NCI-H2081 treated with DMSO at 0.1 percent for 48 hours (cell line): ENCODE measurements at places on chromosomes 2 and 18.

- no peak for DNase-seq
Measured at GRCh38 chr18:78798402-78799175, 181.0 kb upstream of the SALL3 start.

DNA sequence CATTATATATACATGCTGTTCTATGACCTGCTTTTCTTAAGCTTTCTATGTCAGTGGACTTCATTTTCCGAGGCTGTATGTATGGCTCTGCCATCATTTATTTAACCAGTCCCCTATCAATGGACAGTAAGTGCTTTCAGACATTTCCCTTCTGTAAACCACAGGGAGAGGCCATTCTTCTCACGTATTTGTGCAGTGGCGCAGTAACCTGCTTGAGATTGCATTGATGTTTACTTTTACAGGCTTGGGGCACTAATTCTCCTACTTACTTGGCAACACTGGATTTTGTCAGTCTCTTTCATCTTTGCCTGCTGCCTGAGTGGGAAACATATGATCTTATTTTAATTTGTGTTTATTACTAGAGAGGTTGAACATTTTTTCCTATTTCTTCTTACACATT, 52.1 kb downstream of the BOLA3 start:
- DNase-seq = no peak

DNA sequence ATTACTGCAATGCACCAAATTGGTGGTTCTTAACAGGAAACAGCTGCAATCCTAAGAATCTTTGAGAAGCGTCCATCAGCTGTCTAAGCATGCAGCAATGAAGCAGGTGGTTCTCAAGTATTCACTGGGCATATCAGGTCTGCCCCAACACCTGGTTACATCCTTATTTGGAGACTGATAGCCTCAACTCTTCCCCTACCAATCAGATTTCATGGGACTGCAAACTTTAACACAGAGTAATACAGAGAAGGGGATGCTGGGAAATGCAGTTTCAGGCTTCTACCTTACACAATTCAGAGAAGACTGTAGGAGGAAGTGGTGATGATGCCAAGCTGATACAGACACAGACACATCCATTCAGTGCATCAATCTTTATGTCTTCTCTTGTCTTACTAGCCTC, 240.5 kb downstream of the BCL2 start:
- no peak for DNase-seq

DNA sequence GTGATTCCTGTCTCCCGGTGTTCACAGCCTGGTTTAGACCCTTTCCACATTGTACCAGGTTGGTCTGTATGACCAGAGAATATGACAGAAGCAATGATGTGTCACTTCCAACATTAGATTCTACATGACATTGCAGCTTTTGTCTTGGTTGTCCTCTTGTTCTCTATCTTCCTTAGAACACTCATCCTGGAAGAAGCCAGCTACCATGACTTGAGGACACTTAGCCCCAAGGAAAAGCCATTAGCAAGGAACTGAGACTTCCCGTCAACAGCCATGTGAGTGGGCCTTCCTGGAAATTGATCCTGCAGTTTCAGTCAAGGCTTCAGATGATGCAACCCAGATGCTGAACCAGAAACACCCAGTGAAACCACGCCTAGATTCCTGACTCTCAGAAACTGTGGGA, 143.3 kb downstream of the MREG start:
- DNase-seq = no peak

- no peak for DNase-seq
Measured at GRCh38 chr2:97734061-97735051, 21.0 kb downstream of the ZAP70 start.

- no peak for DNase-seq
Measured at GRCh38 chr2:101892377-101892776, 99.4 kb upstream of the IL1R2 start.

DNA sequence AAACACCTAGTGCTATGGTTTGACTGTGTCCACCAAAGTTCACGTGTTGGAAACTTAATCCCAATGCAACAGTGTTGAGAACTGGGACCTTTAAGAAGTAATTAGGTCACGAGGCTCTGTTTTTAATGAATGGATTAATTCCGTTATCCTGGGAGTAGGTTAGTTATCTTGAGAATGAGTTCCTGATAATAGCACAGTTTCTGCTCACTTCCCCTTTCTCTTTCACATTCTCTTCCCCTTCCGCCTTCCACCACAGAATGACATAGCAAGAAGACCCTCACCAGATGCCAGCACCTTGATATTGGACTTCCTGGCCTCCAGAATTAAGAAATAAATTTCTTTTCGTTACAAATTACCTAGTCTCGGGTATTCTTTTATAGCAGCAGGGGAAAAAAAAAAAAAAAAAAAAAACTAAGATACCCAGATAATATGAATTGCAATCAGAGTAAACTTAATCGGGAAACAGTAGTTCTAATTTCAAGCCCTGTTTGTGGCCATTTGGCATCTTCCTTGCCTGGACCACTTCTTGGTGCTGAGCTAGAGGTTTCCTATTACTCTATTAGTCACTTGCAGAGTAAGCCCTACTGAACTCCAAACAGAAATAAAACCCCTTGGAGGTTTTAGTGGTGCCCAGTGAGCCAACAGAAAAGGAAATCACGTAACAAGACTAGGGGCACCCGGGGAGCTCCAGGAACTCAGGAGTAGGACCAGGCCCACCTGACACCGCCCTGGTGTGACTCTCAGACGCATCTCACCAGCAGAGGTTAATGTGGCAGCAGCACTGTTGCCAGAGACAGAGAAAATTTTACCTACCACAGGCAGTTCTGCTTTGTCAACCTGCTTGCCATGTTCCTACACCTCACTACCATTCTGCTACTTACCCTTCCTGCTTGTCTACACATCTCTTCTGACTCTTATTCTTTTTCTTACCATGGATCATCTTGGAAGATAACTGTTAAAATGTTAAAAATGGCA, 147.6 kb upstream of the CAB39 start:
- DNase-seq = no peak

DNA sequence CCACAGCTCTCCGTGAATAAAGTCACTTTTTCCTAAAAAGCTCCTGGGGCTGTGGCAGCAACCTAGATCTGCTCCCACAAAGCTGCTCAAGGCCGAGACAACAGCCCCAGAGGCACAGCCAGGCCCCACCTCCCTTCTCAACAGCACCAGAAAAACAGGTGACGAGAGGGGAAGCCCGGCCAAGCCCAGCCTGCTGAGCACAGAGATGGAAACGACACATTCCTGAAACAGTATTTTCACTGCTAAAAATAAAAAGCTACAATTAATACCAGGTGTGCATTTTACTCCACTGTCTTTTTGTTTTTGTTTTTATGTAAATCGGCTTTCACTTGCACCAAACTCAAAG, 199.3 kb downstream of the HDAC4 start:
- DNase-seq = no peak

DNA sequence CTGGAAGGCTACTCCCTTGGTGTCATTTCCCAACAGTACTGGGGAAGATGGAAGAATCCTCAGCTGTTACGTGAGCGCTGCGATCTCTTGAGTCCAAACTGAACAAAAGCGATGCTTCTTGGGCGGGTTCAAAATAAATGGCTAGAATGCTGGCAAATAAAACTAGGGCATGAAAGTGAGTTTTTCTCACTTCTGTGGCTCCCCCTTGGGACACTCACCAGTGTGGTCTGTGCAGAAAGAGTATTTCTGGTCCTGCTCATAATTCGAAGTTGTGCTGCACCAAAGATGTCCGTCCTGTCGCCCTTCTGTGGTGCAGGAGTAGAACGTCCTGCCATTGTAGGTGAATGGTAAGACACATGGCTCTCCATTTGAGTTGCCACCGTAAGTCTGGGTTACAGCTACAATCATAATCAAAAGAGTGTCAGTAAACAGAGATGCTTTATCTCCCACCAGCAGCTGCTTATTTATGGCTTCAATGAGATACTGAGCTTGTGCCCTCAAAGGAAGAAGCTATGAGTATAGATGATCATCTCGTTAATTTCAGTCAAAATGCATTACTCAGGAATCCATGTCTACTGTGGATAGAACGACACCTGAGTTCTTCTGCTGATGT, 11.8 kb downstream of the FN1 start:
- no peak for DNase-seq

DNA sequence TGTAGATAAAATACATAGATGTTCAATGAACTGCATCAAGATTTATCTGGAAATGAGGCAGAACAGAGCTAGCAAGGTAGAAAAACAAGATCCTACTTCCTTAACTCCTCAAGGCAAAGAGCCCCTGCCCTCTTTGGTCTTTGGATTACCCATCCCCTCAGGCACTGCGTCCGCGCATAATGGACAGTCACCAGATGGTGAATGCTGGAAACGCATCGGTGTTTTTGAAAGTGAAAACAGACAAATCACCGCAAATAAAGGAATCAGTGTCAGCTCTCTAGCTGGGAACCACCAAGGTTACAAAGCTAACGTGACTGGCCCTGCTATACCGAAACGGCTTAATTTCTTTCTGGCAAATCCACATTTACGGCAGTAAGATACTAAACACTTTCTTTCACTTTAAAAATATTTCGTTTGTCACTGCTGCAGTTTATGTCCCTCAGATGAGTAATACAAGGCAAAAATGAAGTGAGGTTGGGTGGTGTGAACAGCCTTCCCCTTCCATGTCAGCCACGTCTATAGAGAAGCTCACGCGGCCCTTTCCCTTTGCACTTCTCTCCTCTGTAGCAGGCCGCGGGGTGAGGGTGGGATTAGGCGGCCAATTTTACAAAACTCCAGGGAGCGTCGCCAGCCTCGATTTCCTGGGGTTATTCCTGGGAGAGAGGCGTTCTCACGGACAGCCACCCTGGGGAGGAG, 627 bp upstream of the GALR1 start:
- no peak for DNase-seq

- DNase-seq = no peak
Measured at GRCh38 chr2:31388736-31389135, 25.8 kb downstream of the XDH start.

DNA sequence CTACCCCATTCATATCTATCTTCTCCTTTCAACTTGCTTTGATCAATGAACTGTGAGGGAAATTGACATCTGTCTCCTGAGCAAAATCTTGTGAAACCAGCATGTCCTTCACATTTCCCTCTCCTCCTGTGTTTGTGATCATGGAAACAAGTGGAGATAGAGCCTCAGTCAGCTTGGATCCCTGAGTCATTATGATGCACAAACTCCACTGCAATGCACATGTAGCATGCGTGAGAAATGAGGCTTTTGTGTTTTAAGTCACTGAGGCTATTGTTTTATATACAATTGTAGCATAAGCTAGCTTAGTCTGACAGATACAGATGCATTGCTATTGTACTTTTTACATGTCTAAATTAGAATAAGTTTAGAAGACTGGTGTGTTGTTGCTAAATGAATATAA, 85.2 kb upstream of the HNMT start:
- DNase-seq = no peak

GRCh38 chr2:207477896-207478295, 51.9 kb upstream of the CREB1 start:
- DNase-seq = no peak

DNA sequence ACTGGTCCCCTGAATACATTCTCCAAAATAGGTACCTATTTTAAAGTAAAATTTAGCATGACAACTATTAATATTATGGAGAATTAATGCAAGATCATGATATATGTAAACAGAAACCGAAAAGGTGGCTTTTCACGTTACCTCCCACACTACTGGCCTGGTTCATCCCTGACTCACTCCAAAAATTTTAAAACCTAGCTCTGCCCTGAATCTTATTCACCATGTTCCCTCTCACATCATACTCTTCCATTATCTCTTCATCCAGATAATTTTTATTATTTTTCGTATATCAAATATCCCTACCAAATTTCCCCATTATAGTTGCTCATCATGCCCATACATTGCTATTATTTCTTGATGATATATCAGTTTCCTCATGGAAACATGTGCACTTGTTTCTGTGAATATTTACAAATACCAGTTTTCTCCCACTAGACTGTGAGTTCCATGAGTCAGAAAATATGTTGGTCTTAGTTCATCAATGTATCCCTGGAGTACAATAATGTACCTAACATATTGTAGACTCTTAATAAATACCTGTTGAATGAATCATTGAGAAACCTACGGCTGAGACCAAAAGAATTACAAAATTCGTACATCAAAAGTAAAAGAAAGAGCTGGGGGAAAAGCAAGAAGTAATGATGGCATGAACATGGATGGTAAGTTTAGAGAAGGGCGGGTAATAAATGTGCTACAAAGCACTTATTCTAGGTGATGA, 360.1 kb upstream of the CHAC2 start:
- no peak for DNase-seq

- no peak for DNase-seq
Measured at GRCh38 chr18:74571895-74572680, 25.6 kb upstream of the ZNF407 start.

DNA sequence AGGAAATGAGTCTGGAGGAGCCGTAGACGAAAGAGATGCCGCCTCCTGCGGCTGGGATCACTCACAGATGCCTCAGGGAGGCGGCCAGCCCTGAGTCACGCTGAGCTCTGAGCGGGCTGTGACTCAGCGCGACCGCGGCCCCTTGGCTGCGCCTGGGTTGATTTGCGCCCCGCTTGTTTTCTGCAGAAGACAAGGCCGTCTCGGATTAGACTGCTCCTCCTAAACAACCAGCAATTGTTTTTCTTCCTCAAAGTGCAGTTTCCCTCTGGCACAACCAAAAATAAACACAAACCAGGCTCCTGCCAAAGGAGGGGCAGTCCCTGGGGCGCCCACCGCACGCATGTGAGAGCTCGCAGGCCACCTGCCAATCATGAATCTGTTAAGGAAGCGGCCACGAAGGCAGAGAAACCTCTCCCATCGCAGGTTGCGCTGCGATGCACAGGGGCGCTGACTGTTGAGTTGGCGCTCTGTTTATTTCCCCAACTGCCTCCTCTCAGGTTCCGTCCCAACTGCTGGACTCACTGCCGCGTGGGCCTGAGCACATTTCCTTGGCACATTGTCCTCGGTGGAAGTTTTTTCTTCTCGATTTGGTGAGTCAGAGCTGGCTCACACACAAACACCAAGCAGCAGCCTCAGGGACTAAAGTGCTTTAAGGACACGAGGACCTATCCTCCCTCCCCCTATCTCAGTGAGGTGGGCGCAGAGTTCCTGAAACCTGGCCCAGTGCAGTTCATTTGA, 85.2 kb upstream of the NDUFV2 start:
- DNase-seq = no peak

GRCh38 chr2:100699131-100699530, 120.8 kb upstream of the NPAS2 start:
- DNase-seq = no peak

DNA sequence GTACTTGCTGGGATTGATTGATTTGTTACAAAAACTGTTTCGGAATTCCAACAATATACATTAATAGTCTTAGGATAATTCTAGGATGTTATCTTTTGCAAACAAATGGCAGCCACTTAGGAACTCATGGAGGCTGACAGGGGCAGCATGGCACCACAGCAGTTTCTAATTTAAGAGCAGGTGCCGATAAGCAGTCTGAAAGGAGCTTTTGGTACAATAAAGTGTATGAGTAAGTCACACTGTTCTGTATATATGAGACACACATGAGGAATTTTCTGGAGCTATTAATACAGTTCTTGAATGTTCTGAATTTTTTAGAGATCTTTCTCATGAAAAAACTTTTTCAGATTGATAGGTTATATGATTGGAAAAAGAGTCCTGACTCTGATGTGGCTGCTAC, 52.2 kb downstream of the EIF5B start:
- no peak for DNase-seq

DNA sequence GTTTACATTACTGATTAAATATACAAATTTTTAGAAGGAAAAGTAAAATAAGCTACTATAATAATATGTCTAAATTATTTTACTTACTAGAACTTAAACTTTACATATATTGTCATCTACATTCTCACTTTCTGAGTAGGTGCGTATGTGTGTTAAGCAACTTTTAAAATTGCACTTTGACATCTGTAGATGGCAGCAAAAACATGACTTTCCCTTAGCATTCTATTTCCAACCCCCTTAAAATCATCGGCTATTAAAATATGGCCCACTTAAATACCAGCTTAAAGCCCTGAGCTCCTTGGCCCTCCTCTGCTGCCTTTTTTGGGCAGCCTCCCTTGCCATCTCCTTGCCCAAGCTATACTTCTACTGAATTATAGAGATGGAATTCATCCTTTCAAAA, 78.0 kb downstream of the UPP2 start:
- no peak for DNase-seq
